ENCODE measurements at places on chromosomes 2 and 18.

DNA sequence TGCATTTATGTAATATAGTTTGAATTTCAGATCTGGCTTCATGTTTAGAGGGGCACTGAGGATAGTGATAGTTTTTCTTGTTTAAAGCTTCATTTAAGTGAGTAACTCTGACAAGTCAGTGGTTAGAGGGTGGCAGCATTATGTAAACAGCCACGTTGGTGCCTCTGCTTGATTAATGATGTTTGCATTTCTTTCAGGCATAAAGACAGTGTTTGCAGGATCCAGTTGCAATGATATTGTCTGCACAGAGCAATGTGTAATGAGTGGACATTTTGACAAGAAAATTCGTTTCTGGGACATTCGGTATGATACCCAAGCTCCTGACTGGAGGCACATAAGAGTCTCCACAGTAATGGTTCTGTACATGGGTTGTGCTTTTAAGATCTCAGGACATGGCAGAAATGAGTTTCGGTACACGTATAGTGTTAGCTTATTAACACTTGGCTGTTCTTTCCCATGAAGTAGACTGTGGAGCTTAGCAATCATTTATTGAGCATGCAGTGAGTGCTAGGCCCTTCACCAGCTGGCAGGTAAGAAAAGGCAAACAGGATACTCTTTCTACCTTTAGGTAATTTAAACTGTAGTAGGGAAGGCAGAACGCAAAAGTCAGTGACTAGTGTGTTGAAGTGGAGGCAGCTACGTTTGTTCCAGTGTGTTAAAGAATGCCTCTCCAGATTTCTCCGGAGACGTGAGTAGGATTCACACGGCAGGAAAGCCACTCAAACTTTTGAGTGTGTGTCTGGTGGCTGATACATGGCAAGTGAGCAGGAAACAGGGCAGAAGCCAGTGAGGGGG lies 17.4 kb upstream of the SAG start:
- no peak for DNase-seq

DNA sequence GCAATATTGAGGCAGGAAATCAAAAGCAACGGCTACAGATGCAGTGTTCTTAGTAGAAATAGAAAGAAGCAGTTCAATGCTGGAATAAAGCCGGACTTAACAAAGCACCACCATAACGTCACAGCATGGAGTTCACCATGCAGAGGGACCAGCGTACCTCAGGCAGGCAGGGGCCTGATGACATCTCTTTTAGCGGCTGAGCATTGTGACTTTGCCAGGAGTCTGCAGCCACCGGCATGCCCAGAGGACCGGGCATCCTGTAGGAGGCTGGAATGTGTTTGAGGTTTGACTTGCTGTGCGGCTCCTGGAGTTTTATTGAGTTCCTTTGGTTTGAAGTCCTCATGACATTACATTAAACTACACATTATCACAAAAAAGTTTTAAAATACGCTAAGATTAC lies 139.8 kb downstream of the UXS1 start:
- no peak for DNase-seq

DNA sequence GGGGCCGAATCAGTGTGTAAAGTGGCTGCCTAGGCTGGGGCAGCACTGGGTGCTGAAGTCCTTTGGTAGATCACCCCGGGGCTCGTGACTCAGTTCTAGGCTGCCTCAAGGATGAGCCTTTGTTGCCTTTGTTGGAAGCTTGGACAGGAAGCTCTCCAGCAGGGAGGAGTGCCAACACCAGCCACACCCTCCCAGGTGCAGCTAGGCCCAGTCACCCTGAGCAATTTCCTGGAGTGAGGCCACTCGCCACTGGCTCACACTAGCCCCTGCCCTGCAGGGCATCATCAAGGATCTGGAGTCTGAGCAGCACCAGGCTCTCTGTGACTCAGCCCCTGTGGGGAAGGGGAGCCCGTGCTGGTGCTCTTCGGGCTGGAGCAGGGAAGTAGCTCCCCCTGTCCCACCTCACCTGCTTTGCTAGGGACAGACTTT lies 6.7 kb upstream of the SDC1 start:
- no peak for DNase-seq

DNA sequence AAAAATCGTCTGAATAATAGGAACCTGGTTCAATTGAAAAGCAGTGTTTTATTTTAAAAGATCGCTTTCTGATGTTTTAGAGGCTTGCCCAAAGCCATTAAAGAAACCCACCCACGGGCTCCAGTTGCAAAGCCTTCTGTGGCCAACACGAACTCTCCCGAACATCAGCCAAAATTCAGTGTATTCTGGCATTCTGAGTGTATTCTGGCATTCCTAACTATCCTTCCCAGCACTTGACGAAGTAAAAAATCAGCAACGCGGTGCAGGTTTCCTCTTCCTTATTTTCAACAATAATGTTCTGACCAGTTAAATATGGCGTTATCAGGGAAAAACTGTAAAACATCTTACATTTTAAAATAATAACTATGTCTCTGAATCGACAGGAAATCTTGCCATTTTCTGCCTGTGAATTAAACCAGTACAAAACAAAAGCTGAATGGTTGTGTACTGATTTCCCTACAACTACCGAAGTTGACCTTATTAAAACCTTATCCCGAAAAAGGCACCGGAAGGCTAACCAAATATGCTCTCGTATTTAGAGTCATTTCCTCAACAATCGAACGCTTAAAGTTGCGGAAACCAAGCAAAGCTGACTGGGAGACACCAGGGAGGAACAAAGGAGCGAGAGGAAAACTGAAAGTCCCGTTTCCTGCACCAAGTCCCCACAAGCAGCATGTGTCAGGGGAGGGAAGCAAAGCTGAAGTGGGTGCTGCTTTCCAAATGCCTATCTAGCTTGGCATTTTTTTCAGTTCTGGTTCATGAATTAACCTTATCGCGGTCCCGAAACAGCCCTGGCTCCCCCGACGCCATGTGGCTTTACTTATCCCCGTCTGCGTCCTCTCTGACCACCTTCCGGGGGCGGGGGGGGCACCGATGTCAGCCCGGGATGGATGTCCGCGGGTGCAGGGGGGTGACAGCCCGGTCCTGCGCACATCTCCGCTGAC lies 44.3 kb downstream of the ZNF516 start:
- DNase-seq: peak; percentile 86

- DNase-seq: no peak
Observed at GRCh38 chr18:21267400-21267799, 25.4 kb downstream of the GREB1L start.

- no peak for DNase-seq
Observed at GRCh38 chr18:55265984-55266383, 306.7 kb upstream of the CCDC68 start.

GRCh38 chr2:221334481-221335218 lies 237.5 kb downstream of the EPHA4 start:
- DNase-seq: no peak

GRCh38 chr2:51258301-51258700 lies 226.4 kb upstream of the NRXN1 start:
- DNase-seq: no peak

DNA sequence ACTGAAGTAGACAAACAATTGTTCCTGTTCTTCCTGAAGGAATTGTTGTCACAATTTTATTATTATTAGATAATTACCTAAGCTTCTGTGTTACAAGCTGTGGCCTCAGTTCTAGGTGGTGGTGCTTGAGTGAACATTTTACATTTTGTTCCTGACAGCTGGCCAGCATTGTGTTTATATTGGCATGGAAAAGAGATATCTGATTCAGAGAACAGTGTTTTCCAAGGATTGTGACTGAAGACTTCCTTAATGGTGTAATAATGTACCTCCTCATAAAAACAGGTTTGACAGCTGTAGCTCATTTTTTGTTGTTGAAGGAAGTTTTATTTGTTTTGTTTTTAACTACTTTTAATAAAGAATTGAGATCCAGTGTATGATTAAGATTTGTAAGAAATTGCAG lies 95.2 kb downstream of the EPB41L5 start:
- no peak for DNase-seq

- peak; percentile 49 for DNase-seq
Observed at GRCh38 chr2:208320686-208321085, 54.6 kb downstream of the PIKFYVE start.

- no peak for DNase-seq
Observed at GRCh38 chr2:109701362-109701761, 87.2 kb downstream of the SOWAHC start.

All from right cardiac atrium (tissue), 5 donors.